ENCODE measurements at places on chromosomes 16 and 17.

- DNase-seq, result no peak
These were observed 544 bp upstream of the EVI2A start for GRCh38 chr17:31321966-31322365.

DNA sequence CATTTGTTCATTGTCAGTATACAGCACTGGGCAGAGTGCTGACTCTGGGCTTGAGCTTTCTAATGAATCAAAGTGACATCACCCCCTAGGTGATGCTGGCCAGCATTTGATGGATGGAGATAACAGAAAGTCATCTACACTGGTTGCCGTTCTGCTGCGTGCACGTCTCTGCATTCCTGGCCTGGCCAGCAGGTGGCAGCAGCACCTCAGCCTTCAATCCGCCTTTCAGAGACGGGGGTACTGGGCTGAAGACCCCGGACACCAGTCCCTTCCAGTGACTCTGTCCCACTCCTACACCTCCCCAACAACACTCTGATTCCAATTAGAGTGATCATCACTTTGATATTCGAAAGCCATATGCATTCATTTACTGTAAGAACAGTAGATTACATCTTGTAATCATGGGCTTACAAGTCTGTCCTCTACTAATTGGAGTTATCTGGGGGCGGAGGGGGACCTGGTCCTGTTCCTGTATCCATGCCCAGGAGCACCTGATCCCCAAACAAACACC, 6.0 kb downstream of the CPSF4L start:
- DNase-seq, result peak; percentile 56

GRCh38 chr17:67862614-67863217, 37.4 kb downstream of the BPTF start:
- no peak for DNase-seq

DNA sequence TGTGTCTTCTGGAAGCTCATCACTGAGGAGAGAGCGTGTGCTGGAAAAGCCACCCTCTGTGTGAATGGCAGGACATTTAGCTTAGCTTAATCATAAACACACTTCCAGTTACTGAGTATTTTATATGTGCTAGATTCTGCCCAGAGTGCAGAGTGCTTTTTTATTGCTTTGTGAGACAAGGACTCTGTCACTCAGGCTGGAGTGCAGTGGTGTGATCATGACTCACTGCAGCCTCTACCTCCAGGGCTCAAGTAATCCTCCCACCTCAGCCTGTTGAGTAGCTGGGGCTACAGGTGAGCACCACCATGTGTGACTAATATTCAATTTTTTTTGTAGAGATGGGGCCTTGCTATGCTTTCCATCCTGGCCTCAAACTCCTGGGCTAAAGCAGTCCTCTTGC, 61.4 kb upstream of the IRX3 start:
- DNase-seq, result no peak

- DNase-seq, result peak; percentile 82
These were observed 1.0 kb downstream of the PER1 start for GRCh38 chr17:8151120-8151640.

DNA sequence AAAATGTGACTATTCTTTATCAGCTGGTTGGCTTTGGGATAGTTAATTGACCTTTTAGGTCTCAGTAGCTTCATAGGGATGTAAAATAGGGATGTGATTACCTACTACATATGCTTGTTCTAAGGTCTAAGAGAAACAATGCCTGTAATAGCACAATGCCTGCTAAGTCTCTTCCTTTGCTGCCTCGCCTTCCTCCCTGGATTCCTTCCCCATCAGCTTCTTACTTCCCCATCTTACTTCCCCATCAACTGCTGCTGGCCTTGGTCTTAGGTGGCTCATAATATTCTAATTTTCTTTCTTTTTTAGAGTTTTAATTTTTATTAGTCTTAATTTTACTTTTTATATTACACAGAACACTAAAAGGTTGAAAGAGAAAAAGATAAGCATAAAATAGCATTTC, 59.2 kb upstream of the GOT2 start:
- DNase-seq, result no peak

DNA sequence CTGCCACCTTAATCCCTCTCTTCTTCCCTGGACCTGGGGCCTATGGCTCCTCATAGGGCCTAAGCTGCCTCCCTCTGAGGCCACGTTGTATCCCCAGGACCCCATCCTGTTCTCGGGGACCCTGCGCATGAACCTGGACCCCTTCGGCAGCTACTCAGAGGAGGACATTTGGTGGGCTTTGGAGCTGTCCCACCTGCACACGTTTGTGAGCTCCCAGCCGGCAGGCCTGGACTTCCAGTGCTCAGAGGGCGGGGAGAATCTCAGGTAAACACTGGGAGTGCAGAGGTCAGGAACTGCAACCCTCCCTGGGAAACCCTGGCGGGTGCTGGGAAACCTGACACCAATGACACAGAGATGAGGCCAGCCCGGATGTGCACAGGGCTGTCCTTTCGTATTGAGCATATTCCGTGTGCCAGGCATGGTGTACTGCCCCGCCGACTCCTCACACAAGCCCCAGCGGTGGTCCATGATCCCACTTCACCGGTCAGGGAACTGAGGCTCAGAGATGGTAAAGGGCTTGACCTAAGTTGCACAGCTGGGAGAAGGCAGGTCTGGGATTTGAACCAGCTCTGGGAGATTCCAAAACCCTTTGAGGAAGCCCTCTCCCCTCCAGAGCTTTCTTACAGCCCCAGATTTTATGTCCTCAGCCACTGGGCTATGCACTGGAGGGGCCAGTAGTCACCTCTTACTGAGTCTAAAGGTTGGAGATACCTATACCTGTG, 22.9 kb downstream of the ANKRD40 start:
- DNase-seq, result no peak

GRCh38 chr17:61283043-61283442, 116.6 kb upstream of the TBX2 start:
- no peak for DNase-seq

DNA sequence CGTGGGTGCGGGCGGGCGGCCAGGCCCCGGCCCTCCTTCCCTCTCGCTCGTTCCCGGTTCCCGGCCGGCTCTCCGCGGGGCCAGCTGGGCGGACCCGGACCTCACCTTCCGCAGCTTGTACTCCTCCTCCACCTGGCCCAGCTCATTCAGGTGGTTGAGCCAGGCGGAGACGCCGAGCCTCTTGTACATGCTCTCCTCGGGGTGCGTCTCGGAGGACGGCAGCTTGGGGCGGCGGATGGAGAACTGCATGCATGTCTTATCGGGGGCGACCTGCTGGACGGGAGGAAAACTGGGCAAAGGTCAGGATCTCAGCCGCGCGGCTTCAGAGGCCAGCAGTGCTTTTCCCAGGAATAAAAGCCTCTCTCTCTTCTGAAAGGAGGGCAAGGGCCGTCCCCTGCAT, 85.4 kb downstream of the TBC1D16 start:
- DNase-seq, result no peak

DNA sequence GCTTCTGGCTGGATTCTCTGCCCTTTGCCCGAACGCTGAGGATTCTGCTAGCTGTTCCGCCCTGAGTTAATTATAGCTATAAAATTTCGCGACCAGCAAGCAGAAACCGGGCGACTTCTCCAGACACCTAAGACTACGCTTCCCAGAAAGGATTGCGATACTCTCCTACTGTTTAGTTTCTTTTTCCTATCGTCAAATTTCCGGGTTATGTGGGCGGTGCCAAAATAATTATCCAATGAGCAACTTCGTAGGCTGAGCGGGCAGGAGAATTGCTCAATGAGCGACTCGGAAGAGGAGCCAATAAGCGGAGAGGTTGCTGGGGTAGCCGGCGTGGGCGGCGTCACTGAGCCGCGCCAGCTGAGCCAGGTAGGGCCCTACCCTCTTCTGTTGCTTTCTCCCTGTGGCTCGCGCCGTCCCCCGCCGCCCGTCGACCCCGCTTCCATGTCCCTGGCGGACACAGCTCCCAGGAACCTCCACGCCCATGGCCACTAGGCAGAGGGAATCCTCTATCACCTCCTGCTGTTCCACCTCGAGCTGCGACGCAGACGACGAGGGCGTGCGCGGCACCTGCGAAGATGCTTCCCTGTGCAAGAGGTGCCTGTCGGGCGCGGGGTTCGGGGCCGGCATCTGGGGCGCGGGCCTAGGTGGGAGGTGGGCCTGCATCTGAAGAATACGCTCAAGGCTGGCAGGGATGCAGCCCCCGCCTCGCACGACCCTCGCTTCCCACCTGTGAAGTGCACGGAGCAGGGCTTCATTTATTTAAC, at the start of gene LCMT1:
LCMT1 (plus strand) TSS at position 340 of the 764 bp plus-strand sequence; CDS start at position 482, 142 bp downstream.
- peak; percentile 99 for DNase-seq

DNA sequence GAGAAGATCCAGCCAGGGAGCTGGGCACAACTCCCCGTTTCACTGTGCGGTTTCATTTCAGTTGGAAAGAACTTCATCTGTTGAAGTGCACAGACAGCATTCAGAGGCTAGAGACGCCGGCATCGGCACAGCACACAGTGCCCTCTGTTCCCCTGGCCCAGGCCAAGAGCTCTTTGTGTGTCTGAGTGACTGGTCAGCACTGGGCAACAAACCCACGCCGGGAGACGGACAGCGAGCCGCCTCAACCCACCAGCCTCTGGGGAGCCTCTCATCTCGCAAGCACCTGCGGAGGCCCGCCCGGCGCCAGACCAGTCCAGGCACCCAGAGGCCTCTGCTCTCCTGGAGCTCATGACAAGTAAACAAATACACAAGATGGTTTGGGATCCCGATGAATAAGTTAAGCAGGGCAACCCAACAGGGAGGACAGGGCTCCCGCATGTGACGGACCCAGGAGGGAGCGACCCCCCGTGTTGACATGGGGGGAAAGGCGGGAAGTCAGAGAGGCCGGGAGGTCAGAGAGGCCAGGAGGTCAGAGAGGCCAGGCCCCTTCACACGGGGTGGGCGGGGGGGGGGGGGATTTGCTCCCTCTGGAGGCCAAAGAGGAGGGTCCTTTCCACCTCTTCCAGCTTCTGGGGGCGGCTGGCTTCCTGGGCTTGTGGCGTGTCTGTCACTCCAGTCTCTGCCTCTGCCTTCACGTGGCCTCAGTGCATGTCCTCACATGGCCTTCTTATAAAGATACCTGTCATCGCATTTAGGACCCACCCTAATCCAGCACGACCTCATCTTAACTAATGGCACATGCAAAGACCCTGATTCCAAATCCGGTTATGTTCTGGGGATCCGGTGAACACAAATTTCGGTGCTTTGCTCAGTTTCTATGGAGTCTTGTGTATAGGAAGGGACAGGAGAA, 25.8 kb upstream of the KLHDC4 start:
- DNase-seq, result no peak

- DNase-seq, result no peak
These were observed 171.9 kb upstream of the ZNF267 start for GRCh38 chr16:31701734-31702133.

DNA sequence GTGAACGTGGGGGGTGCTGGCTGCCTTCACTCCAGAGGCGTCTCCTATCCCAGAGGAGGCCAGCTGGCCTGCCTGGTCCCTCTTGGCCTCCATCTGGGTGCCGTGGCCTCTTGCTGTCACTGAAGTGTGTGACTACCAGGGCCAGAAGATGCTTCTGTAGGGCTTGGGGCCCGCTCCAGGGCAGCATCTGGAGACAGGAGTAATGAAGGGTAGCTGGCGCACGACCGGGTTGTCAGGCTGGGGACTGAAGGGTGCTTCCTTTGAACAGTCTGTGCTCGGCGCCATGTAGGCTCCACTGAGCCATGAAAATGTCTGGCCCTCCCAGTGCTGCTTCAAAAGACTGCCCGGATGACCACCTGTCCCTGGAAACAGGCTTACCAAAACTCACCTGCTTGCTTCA, 31.3 kb downstream of the ASIC2 start:
- DNase-seq, result no peak

- DNase-seq, result no peak
These were observed 190.2 kb upstream of the CDH11 start for GRCh38 chr16:65312071-65312470.

DNA sequence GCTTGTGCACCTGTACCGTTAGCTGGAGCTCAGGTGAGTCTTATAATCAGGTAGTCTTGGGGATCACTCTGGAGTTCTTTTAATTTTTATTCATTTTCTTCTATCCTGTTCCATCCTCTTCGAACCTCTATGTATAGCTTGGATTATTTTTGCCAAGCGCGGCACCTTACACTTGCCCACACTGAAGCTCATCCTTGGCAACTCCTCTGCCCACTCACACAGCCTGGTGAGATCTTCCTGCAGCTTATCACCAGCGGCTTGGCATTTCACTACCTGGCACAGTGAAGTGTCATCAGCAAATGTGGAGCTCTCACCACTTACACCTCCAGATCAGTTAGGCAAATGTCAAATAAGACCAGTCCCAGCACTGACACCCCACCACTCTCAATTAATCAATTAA, 116.7 kb downstream of the CACNG3 start:
- DNase-seq, result no peak

- DNase-seq, result no peak
These were observed 62.2 kb downstream of the TNRC6C start for GRCh38 chr17:78020717-78021108.

GRCh38 chr16:57950382-57950781, 20.5 kb downstream of the CNGB1 start:
- DNase-seq, result no peak

DNA sequence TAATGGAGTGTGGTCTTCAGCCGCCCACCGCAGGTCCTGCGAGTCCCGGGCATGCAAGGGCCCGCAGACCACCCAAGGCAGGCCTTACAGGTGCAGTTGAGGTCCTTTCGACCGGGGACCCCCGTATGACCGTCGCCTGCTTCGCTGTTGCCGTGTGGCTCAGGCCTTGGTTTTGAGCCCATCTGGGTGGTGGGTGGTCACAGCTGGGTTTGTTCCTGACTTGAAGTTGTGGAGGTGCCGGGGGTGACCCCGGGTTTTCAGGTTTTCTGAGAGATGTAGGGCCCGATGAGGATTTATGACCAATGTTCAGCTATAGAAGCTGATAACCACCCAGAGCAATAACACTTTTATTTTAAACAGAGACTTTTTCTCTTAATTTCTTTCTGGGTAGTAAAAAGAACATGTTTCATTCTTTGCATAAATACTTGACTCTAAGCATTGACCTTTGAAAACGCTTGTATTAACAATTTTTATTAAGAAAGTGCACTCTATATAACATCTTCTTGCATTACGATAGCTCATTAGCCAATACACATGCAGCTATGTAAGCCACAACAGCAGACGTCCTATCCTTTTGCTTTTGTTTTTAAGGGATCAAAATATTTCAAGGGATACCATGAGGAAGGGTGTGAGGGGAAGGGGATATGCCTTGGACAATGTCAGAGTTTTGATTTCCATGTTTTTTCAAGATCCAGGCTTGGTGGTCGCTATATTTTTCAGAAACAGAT, 1.9 kb downstream of the FOXL1 start:
- no peak for DNase-seq

DNA sequence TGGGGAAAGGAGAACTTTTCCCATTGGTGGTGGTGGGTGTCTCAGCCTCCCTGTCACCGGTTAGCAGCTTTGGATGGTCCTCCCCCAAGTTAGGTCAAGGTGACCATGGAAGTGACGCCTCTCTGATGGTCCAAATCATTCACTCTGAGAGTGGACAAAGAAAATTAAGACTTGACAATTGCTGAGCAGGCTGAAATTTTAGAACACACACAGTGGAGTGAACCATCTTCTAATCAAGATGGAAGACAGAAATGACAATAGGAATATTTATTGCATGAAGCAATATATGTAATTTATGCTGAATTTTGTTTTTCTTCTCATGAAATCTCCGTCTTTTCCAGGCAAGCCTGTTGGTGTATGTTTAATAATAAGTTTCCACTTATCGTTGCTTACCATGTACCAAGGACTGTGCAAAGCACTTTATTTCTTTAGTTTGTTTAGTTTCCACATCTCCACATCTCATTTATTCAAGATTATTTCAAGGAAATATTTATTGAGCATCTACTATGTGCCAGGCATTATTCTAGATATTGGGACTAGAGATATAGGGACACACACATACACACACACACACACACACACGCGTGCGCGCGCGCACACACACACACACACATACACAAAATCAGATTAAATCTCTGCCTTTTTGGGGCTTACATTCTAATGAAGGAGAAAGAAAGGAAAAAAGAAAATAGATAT, 44.0 kb upstream of the TAC4 start:
- no peak for DNase-seq

- no peak for DNase-seq
These were observed 47.1 kb downstream of the SLC6A4 start for GRCh38 chr17:30188211-30188939.
